Naive thymus-derived CD4-positive, alpha-beta T cell (primary cell): ENCODE measurements at places on chromosomes 12 and 14. TPM values are rescaled to one million over a fixed set of nuclear protein-coding genes. Genes with fewer than 3 reads are reported as not detected.

DNA sequence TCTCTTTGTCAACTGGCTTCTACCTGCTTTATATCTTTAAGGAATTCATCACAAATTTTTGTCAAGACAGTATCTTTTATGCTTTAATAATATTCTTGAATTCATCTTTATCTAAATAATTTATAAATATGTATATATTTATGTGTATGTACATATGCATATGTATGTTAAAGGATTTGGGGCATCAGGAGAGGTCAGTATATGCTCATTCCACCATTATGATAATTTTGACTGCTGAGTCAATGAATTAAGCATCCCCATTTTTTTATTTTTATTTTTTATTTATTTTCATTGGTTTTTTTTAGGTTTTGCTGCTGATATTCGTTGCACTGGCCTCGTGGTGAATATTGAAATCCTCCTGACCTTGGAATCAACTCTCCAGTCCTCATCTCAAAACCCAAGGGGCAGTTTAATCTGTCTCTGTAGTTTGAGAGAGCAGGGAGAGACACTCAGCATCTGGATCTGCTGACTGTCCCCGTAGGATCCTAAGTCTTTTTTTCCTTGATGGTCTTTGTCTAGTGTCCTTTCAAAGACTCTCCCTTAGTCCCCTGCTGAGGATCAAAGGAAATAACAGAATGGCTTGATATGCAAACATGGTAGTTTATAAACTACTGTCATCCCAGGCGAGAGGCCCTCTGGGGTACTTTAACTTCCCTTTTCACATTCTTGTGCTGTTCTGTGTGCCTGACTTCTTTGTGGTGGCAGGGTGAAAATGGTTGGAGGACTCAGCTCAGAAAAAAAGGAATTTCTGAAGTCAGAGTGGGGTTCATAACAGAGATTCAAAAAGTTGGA lies 218.7 kb downstream of the DIO2 start:
- DNase-seq: no peak

- DNase-seq: no peak
These were observed 63.2 kb downstream of the SPRING1 start for GRCh38 chr12:116674643-116675183.

NOPCHAP1 gene
- 15.2 TPM for total RNA-seq

- DNase-seq: no peak
These were observed 26.6 kb downstream of the DDX51 start for GRCh38 chr12:132117558-132117875.

ZDHHC22 gene
- total RNA-seq: not detected

DCN gene
- not detected for total RNA-seq

- no peak for DNase-seq
These were observed 8.2 kb downstream of the EXOC3L4 start for GRCh38 chr14:103102689-103103260.
